ENCODE measurements at places on chromosomes 3 and 15.

- DNase-seq, result no peak
Measured at GRCh38 chr3:183485093-183485492, 56.7 kb upstream of the MCF2L2 start.

DNA sequence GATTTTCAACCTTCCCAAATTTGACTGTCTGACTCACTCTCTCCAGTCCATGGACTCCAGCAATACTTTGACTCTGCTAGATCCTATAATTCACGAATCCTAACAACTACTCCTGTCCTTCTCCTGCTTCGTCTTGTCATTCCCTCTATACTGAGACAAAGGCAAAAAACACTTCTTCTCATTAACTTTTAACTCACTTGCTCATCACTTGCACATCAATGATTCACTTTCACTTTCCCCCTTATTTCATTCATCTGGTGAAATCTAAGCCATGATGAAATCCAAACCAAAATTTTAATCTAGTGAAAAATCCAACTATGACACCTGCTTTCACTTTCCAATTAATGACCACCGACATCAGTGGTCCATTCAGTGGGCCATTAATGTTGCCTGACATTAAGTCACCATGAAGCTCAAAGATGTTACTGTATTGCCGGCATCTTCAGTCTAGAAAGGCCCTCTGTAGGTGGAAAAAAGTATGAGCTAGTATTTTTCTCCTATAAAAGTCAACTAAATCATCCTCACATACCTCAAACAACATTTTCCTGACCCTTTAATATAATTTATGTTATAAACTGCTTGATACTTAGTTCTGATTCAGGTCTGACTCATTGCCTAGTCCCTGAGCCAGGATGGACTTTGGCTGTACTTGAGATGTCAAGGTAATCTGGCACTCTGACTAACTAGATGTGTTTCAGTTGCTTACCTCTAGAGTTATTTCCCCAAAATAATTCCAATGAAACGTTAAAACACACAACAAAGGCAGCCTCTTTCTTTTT, 158.6 kb downstream of the CNTN6 start:
- DNase-seq, result peak; percentile 6

GRCh38 chr3:49606427-49606826, 52.1 kb downstream of the BSN start:
- DNase-seq, result no peak

DNA sequence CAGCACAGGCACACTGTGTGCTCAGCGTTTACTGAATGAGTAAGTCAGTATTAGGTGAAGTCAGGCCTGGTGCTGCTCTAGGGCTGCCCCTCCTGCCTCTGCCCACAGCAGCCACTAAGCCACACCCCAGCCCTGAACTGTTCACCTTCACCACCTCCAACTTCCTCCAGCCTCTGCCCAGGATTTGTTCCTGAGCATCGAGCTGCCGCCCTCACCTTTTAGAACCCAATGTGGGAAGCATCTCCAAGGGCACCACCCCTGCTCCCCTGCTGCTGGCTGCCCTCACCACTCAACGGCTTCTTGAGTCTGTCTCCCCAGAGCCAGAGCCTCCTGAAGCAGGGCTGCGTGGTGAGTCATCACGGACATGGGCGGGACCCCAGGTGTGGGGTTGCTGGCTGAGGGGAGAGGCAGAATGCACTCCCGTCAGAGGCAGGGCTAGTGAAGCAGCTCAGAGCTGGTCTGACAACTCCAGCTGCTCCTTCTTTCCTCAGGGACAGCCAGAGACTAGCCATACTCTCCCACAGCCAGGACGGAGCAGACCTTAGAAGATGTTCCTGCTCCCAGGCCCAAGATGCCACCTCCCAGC, 5.8 kb downstream of the HYAL2 start:
- no peak for DNase-seq

DNA sequence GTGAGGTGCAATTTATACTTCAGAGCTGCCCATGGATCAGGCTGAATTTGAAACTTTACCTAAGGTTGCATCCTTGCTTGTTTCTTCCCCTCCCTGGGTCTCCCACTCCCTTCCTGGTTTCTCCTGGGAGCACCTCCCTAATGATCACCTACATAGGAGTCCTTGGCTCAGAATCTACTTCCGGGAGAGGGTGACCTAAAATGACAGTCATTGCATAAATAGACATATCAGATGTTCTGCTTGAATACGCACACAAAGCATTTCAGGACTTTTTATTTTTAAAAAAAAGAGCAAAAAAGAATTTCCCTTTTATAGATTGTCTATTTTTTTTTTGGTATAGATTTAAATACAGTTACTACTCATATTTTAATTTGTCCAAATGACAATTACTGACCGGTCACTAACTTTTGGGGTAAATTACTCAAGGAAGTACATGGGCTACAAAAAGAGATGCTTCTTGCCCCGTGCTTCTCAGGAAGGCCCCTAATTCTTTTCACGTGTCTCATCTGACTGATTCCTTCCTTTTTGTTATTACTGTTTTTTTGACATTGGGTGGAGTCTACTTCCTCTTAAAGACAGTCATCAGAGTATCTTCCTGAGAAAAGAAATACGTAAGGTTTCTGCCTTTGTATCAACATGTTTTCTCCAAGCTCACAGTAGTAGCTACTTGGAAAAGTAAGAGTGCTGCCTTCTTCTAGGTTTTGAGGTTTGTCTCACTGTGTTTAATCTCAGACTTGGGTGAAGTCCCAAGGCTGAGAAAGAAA, 4.9 kb upstream of the MYZAP start:
- peak; percentile 41 for DNase-seq

GRCh38 chr3:117563063-117563462, 853.5 kb downstream of the TUSC7 start:
- DNase-seq, result no peak

- no peak for DNase-seq
Measured at GRCh38 chr15:99124641-99125040, 19.8 kb downstream of the SYNM start.

DNA sequence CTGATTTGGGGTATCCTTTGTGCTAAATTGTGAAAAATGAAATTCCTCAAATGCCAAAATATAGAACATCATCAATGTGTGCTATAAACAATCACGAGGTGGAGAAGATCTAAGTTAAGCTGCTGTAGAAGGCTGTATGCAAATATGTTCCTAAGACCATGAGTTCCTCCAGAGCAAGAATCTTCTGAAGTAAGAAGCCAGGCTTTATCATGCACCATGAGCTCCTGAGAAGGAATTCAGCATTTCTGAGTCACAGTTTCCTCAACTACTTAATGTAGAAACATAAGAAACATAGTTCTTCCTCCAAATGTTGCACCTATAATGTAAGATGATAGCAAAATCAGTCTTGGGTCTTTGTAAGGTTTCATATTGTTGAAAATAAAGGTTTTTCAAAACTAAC, 241.7 kb upstream of the MDFIC2 start:
- DNase-seq, result no peak

DNA sequence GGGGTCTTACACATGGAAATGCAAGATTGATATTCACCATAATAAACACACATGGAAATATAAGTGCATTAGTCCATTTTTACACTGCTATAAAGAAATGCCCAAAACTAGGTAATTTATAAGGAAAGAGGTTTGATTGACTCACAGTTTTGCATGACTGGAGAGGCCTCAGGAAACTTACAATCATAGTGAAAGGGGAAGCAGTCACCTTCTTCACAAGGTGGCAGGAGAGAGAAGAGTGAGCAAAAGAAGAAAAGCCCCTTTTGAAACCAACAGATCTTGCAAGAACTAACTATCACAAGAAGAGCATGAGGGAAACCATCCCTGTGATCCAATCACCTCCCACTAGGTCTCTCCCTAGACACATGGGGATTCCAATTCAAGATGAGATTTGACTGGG, 111.7 kb upstream of the TP63 start:
- DNase-seq, result no peak

GRCh38 chr15:42493679-42494078, 1.8 kb upstream of the SNAP23 start:
- DNase-seq, result no peak

DNA sequence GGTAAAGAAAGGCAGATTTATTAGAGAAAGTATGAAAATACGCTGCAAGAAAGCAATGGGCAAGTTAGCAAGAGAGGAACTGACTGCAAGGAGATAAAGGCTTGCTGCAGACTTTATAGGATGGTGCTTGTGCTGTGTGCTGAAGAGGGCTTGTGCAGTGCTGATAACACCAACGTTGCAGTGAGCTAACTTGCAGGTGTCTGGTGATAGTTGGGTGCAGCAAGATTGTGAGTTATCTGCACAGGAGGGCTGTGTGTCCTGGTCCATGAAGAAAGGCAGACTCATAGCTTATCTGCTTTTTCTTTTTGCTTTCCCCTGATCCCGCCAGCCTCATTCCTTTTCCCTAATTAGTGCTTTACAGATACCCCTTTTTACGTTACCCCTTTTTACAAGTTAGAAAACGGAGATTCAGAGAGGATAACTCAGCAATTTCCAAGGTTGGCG, 58.0 kb upstream of the ZNF148 start:
- peak; percentile 54 for DNase-seq

Measured in common myeloid progenitor, CD34-positive (primary cell).